ENCODE measurements at places on chromosomes 11 and 22.

DNA sequence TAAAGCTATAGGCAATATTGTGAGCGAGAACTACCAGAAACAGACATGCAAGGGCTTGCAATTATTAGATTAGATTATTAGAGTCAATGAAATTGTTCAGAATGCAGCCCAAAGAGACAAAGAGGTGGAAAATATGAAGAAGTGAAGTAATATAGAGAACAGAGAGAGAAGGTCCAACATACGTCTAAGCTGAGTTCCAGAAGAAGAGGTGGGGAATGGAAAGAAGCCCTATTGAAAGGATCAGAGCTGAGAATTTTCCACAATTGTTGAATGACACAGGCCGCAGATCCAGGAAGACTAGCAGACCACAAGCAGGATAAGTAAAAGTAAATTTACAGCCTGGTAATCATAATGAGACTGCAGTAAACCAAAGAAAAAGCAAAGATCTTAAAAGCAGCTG lies 93.2 kb downstream of the EXT2 start:
- DNase-seq, result no peak

DNA sequence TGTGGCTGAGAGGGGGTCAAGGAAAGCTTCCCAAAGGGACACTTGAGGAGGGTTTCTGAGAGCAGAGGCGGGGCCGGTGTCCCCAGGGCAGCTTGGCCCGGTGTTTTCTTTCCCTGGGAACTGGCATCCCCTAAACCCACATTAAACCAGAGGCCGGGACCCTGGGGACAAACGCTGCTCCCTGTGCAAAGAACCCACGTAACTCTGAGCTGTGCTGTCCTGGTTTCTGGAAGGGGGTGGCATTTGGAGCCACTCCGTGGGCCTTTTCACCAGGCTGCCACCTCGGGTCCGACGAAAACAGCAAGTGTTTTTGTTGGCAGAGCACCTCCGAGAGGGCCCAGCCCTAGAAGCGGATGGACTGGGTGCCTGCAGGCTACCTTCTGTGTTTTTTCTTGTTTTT lies 100.2 kb upstream of the ANO1 start:
- no peak for DNase-seq

GRCh38 chr22:23775779-23776375 lies 3.2 kb downstream of the MMP11 start:
- no peak for DNase-seq

DNA sequence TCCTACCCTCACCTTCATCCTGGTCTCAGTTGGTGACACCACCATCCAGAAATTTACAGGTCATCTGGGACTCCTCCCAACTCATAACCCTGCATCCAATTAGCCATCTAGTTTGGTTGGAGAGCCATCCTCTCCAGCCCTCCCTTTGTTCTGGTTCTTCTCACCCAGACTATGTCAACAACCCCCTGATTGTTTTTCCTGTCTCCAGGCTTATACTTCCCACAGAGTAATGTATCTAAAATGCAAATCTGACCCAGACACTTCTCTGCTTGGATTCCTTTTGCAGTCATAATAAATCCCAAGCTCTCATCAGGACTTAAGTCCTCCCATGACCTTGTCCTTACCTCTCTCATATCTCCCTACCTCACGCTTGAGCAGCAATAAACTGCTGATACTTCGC lies 3.0 kb downstream of the TTC12 start:
- DNase-seq, result no peak

DNA sequence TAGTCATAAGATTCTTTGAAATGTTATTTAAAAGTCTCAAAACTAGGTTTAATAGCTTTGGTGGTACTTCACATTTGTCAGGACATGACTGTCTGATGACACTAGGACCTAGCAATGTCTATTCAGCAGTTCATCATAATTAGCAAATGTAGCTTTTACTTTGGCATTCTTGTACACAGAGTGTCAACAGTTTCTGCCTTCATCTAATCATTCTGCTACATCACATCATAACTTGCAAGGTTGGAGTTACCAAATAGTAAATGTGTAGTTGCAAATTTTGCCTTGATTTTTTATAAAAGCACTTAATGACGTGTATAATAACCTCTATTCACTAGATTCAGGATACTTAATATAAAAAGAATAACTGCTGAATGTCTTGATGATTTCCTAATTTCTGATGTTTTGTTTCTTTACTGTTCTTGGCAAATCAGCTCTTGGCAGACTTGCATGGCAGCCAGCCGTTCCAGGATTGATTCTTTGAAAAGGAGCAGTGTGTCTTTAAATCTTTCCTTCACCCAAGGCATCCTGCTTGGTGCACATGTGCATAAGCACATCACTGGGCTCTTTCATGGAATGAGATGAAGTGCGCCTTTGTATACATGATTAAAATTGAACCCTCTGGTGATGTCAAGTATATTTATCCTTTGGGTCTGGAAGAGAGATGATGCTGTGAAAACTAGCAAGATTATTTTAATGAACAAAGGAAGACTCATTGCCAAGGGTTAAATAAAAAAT lies 12.2 kb downstream of the FBXO7 start:
- no peak for DNase-seq

DNA sequence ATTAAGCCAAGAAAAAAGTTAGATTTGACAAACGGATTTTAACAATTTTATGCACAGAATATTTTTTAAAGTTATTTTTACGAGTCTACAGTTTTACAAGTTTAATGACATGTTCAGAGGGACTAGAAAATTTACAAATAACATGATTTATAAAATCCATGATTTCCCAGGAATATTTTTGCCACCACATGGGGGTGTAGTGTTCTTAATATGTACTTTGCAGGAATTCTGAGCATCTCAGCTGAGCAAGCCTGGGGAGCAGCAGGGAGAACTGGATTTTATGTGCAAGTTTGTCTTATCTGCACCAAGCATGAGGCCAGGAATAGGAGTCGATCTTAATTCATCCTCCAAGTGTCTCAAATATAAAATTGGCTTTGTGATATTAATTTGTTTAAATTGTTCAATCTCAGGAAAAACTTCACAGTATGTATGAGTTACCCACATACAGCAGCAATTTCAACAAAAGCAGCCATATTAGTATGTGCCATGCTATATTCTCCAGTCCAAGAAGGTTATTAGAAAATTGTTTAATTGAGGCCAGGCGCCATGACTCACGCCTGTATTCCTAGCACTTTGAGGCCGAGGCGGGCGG lies 826.3 kb downstream of the DLG2 start:
- no peak for DNase-seq

DNA sequence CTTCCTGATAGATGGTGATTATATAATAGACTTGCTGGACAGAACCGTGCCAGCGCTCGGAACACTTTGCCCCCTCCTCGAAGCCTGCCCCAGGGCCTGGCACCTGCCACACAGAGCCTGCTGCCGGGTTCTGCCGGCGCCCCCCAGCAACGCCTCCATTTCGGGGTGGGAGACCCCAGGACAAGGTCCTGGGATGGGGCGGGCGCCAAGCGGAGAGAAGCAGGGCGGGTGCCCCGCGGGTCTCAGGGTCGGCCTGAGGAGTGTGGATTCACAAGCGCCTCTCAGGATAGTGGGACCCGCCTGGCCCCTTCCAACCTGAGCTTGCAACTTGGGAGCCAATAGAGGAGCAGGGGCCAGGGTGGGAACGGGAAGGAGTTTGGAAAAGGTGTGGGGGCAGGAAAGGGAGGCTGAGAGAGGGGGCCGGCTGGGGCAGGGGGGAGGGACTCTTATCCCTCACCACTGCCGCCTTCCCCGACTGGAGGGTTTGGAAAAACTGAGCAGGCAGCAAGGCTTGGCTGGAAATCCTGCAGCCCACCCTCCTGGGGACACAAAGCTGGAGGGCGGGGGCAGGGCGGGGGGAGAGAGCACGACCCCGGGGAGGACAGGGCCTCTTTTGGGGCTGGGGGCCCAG lies 3.3 kb upstream of the BCL9L start:
- DNase-seq, result no peak

GRCh38 chr11:103406357-103406756 lies 297.1 kb downstream of the DYNC2H1 start:
- no peak for DNase-seq

Data from omental fat pad (tissue), 4 donors.